SJSA1 (cell line): ENCODE measurements at places on chromosomes 5 and 9. TPM values are rescaled to one million over a fixed set of nuclear protein-coding genes. Genes with fewer than 3 reads are reported as not detected.

The SH3TC2 gene
- 11.2 and 16.9 TPM in 2 replicates for total RNA-seq

The KCTD16 gene
- total RNA-seq: under 0.01 and 0.08 TPM in 2 replicates

The PCDHA3 gene
- total RNA-seq: 0.05 TPM in 1 of 2 replicates, not detected in the other

The FCN2 gene
- not detected in 2 replicates for total RNA-seq

The FGF10 gene
- not detected in 2 replicates for total RNA-seq

The SLC31A2 gene
- total RNA-seq: 7.9 and 8.5 TPM in 2 replicates

The RANBP6 gene
- total RNA-seq: 13.3 and 16.4 TPM in 2 replicates

The IFNA21 gene
- total RNA-seq: not detected in 2 replicates

The DOCK8 gene
- total RNA-seq: not detected in 2 replicates

The PCDHGA2 gene
- total RNA-seq: 1.2 and 2.1 TPM in 2 replicates

The SH2D3C gene
- not detected in 2 replicates for total RNA-seq

The DIPK1B gene
- total RNA-seq: not detected in 2 replicates

The SPATA9 gene
- 0.56 and 1.4 TPM in 2 replicates for total RNA-seq

The SPARC gene
- 2,833 and 2,882 TPM in 2 replicates for total RNA-seq

The KCNIP1 gene
- 2.2 and 3.1 TPM in 2 replicates for total RNA-seq

The UNC5A gene
- not detected in 2 replicates for total RNA-seq

The PLGRKT gene
- 20.9 and 31.2 TPM in 2 replicates for total RNA-seq
